ENCODE measurements at places on chromosomes 7 and 10.
A peak's percentile ranks its signal among the peaks of the same experiment; 100 is the strongest.

- no peak for DNase-seq
These were observed 71.9 kb upstream of the DIP2C start for GRCh38 chr10:761376-761775.

- no peak for DNase-seq
These were observed 657 bp downstream of the CDNF start for GRCh38 chr10:14837003-14837756.

GRCh38 chr10:18523025-18523424 is 128.4 kb downstream of the NSUN6 start:
- DNase-seq: no peak

- DNase-seq: no peak
These were observed 35.2 kb upstream of the LYZL1 start for GRCh38 chr10:29253690-29254029.

GRCh38 chr7:74475987-74476350 is 22.3 kb downstream of the GTF2IRD1 start:
- DNase-seq: no peak

DNA sequence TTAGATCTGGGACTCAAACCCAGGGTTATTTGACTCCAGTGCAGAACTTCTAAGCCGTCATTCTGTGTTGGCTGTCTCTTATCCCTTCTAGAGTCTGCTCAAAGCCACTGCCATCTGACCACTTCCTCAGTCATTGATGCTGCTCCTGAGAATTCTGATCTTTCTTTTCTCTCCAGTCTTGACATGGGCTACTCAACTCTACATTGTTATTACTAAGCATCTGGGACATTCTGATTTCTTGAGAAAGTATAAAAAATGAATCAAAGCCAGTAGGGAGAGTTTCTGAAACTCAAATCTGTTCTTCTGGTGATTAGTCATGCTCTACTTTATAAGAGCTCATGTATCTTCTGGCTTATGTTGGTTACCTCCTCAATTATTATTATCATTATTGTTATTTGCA is 48.7 kb downstream of the ANK3 start:
- no peak for DNase-seq

DNA sequence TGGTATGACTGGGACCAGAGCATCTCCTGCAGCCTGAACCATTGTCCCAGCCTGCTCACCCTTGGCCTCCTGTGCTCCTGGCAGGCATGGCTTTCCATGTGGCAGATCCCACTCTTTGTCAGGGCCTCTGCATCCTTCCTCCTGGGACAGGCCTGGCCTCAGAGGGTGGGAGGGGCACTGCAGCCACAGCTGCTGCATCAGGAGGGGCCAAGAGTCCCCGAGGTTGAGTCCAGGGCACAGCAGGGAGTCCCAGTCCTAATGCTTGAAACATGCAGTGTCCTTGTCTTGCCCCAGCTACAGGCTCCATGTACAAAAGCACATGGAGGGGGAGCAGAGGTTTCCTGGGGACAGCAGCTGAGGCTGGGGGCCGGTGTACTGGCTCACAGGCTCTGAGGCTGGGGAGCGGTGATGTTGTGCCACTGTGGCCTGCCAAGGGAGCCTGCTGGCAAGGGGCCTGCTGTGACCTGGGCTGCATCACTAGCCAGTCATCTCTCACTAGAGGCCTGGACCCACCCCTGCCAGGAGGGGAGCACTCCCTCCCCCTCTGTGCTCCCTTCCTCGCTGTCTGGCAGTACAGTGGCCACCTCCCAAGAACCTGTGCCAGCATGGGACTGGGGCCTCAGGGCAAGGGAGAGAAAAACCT is 144.8 kb downstream of the ZNF248 start:
- no peak for DNase-seq

DNA sequence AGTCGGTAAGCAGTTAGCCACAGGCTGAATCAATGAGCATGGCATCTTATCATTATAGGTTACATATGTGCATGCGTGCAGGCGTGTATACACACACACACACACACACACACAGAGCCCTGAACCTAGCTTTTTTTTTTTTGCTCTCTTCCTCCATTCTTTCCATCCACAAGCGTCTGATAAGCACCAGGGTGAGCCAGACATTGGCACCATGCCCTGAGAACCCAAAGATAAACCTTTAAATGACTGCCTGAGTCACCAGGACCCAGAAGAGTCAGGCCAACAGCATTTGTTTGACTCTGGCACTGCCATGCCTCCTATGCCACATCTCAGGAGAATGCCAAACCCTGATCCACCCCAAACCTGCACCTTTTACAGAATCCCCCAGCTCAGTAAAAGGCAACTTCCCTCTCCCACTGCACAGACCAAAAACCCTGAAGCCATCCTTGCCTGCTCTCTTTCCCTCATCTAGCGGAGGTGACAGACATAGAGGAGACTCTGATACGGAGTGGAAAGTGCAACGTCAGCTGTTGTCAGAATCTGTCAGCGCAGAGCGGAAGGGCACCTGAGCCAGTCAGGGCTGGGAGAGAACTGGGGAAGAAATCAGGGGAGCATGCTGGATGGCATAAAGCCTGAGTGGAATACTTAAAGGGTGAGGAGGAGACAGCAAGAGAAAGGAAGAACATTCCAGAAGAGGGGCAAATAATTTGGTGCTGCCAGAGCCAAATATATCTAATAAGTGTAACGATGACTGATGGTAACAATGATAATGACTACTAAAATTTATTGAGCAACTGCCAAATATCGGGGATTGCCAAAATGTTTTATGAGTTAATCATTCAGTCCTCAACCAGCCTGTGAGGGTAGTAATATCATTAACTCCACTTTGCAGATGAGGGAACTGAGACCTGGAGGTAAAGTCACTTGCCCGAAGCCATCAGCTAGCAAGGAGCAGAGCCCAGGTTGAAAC is 3.2 kb downstream of the PARP12 start:
- DNase-seq: peak; percentile 53

DNA sequence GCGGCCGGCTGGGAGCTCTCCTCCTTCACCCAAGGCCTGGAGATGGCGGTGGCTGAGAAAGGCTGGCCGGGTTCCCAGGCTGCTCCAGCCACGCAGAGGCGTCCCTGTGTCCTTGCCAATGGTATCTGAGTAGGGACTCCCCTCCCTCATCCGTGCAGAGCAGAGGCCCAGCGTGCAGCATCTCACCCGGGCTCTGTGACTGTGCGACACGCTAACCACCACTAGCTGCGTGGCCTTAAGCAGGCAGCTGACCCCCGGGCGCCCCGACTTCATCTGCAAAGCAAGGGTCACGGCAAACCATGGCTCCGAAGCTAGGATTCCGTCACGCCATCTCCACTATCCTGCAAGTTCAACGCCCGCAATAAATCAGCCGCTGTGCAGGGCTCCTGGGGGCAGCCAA is 47.2 kb upstream of the TNRC18 start:
- no peak for DNase-seq

- no peak for DNase-seq
These were observed 243.1 kb upstream of the AOAH start for GRCh38 chr7:36967387-36967786.

DNA sequence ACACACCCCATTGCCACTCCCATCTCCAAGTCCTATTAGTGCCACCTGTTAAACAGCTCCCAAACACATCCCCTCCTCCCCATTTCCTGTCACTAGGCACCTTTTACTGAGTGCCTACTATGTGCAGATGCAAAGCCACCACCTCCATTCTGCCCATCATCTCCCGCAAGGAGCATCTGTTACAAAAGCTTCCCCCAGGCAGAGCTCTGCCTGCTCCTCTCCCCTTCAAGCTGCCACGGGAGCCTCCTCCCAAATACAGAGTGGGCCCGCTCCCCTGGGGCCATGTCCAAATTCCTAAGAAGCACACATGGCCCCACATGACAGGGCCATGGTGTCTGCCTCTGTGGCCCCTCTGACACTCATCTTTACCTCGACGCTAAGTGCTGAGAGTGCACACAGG is 149.7 kb downstream of the OAT start:
- DNase-seq: no peak

GRCh38 chr7:91325726-91326125 is 61.5 kb downstream of the FZD1 start:
- no peak for DNase-seq

DNA sequence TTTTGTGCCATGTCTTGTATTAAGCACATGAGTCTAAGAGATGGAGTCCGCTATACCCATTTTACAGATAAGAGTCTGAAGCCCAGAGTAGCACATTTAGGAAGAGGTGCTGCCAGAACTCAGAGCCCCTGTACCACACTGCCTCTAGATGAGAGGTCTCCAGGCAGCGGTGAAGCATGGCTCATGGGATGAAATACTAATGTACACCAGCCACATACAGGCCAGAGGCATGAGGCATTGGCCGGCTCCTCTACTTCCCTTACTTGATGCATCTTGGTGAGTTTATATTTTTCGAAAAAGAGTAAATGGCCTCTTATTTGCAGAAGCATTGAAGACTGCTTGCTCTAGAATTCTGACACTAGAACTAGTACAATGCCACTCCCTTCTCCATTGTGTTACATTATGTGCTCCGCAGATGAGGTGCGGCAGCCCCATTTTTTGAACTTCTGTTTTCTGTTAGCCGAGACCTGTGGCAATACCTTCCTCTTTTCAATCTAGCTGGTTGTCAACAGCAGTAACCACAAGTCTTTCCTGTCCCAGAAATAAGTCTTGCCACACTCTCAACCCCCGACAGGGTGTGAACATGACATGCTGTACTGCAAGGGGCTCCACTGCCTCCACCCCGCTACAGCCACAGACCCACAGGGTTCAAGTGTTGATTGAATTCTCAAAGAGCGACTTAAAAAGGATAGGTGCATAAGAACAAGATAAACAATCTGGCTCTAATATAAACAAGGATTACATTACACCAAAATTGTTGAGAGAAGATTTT is 145.3 kb downstream of the CELF2 start:
- peak; percentile 75 for DNase-seq

- no peak for DNase-seq
These were observed 441.2 kb downstream of the PLXDC2 start for GRCh38 chr10:20257422-20257821.

DNA sequence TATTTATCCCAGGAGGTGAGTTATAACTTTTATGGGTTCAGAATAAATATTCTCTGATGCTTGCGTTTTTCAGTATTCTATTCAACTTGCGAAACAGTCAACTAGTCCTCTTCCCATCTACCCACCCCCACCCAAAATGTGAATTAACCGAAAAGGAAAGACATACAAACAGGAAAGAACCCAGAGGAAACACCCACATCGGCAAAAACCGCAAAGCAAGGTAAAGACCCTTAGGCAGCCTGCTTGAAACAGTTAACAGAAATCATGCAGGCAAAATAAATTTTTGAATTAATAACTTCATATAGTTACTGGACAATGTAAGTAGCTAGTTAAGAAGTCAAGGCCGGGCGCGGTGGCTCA is 5.4 kb downstream of the ZC3HAV1 start:
- DNase-seq: no peak

DNA sequence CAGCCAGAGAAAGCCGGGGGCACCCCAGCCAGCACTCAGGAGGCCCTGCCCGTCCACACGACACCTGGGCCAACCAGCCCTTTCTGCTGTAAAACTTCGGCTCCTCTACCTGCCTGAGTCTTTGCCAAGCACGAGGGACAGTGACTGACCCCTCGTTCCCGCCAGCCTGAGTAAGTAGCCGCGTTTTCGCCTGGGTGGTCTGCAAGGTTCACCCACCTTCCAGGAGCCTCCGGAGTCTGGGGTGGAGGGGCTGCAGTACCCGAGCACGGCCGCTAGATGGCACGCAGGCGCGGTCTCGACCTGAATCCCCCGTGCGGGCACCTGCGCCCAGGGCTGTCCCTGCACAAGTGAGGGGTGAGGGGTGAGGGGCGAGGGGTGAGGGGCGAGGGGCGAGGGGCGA is 192.7 kb downstream of the PTPRN2 start:
- peak; percentile 27 for DNase-seq

DNA sequence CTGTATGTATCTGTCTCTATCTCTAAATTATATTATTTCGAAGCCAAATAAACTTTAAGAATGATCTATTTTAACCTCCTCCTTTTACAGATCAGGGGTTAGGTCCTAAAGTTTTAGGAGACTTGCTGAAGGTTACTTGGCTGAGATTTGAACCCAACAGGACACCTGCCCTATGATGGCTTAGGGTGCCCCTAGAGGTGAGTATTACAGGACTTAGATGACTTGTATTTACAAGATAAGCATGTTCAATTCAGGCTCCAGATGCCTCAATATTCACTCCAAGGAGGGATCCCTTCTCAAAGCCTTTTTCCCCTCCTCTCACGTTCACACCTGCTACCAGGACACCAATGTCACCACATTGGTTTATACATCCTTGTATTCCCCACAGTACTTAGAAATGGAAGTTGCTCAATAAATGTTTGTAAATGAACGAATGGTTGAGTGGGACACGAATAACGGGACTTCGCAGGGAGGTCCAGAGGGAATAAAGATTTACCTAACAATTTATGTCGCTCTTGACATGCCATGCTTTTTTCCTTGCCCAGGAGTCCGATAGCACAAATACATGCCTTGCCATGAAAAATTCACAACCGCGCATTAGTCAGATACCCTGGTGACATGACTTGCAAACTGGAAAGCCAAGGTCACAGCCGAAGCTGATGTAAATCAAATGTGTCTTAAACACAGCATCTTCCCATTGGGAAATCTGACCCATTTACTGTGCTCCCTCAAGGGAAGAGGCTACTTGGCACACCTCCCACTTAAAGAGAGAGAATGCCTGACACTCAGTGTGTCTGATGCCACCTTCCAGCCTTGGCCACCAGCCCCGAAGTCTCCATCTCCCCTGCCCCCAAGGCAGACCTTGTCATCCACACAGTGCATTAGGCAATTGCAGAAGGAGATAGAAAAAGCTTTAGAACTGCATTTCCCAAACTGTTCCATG is 872.2 kb upstream of the AUTS2 start:
- DNase-seq: no peak

DNA sequence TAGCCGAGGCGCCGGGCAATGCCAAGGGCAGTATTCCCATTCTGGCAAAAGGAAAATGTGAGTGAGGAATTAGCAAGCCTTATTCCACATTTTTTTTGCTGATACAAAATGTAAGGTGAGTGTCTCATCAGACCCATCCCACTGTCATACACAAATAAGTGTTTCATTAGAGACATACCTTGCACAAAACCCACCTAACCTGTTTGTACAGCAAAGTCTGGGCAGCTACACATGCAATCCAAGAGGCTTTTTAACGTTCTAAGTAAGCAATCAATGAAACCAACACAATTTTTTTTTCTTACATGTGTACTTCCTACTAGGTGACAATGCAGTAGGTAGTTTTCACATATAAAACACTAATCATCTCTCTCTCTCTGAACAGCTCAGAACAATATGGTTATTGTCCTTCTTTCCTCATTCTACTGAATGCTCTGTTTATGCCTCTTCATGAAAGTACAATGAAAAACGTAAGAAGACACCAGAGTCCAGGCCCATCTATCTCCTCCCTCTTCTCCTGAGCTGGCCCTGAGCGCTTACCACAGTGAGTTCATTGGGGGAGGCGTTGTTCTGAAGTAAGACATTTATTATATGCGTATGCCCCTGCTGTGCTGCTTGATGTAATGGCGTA is 217.2 kb downstream of the ANK3 start:
- DNase-seq: no peak

DNA sequence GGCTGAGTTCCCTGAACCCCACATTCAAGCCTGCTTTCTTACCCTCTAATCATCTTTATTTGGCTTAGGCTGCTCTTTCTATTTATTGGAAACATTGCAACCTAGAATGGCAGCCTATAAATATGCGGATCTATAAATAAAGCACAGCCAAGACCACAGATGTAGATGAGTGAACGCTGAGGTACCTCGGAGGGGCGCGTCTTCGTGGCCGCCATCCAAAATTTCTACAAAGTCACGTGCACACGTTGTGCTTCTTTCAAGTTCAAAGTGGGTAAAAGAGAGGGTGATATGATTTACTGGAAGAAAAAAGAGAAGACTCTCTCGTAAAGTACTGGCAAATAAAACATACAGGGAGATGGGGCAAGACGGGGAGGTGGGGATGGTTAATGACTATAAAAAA is 132.6 kb upstream of the RSU1 start:
- no peak for DNase-seq

- DNase-seq: no peak
These were observed 542 bp downstream of the FBXL13 start for GRCh38 chr7:103073989-103074518.
